ENCODE measurements at places on chromosomes 3 and 15.
A peak's percentile ranks its signal among the peaks of the same experiment; 100 is the strongest.

DNA sequence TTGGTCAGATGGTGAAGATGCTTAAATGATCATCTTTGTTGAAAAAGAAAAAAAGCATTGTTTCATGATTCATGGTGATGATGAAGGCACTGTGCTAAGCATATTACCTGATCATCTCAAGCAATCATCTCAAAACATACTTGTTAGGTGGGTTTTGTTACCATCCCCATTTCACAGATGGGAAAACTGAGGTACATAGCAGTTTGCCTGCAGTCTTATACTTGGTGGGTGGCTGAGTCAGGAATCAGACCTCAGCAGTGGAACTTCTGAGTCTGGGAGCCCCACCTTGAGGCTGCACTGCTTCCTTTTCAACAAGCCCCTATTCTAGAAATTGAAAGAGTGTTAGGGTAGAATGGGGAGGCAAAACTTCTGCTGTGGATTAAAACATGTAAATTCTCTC is 341.1 kb downstream of the THSD4 start:
- DNase-seq: no peak

DNA sequence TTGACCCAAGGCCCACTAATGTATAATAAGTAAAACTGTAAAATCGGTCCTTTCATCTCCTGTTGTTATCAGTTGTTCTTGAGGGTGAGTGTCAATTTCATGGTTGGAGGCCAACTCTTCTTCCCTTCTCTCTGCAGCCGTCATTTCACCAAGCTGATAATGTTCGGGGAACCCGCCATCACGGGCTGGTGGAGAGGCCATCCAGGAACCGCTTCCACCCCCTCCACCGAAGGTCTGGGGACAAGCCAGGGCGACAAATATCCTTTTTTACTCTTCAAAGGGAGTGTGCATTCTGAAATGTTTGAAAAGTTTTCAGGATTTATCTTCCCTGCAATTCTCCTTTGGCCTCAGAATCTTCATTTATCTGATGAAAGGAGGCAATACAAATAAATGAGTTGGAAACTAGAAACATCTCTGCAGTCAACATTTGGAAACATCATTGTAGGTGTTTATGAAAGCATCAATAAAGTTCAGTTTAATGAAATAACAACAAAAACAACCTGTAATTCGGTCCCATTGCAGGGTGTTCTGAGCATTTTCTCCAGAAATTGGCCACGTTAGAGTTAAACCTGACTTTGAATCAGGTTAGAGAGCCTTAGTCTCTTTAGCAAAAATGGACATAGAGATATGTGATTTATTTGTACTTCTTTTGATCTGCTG is 63.9 kb downstream of the CRTC3 start:
- no peak for DNase-seq

DNA sequence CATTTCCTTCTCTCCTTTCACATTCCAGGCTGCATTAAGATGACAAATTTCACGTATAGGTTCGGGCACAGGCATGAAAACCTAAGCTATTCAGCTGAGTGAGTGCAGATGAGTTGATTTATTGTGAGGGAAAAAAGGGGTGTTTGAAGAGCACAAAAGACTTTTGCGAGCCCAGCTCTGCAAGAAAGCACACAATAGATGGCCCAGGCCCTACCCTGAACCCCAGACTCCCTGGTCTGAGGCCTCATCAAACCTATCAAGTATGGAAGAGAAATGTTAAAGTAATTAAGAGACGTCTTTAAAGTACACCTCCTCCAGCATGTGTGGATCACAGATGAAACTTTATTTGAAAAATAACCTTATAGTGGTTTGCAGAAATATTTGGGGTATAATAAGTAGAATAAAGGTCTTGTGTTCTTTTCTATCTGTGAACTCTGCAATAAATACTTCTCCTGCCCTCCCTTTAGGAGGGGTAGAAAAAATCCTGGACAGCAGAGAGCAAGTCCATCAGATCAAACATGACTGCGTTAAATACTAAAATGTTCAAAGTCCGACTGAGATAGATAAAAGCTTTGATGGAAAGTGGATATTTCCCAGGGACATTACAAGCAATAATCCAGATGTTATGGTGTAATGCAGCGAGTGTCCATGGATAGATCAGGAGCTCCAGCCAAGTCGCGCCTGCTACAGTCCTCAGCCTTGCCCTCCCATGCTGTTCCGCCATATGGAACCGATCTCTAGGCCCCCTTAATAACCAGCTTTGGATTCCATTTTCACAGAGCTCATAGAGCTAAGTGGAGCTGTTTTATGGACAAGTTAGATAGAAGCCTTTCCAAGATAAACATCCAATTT is 121.5 kb downstream of the MCTP2 start:
- DNase-seq: no peak

DNA sequence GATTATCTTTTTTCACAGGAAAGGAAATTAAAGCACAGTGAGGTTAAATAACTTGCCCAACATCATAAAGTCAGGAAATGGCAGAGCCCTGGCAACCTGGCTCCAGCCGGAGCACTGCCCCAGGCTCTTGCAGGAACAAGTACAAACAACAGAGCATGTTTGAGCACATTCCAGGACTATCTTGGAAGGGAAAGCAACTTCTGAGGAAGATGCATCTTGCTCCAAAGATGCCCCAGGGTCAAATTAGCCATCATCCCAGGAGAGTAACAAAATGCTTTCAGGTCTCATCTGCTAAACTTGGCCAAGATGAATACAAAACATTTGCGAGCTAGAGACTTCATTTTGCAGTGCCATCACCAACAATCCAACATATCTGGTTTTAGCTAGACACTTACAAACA is 162.4 kb upstream of the LRRN1 start:
- no peak for DNase-seq

- DNase-seq: peak; percentile 88
Observed at GRCh38 chr3:88150371-88150770, 612 bp downstream of the C3orf38 start.

DNA sequence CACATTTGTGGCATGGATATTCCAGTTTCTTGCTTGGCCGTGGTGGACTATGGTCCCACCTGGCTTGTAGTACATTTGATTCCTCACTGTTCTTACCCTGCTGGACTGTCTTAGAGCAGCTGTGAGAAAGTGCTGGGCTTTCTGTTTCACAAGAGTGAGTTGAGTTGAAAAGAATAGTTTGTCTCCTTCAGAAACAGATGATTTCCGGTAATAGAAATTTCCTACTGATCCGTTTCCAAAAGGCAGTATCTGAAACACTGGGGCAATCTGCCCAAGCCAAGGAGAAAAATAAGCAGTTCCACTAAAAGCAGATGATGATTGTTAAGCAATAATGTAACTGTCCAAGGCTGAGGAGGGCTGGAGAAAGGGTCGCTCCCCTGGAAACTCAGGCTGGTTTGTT is 96.0 kb downstream of the SUCLG2 start:
- DNase-seq: no peak

- DNase-seq: peak; percentile 61
Observed at GRCh38 chr3:65402597-65402996, 636.1 kb downstream of the MAGI1 start.

DNA sequence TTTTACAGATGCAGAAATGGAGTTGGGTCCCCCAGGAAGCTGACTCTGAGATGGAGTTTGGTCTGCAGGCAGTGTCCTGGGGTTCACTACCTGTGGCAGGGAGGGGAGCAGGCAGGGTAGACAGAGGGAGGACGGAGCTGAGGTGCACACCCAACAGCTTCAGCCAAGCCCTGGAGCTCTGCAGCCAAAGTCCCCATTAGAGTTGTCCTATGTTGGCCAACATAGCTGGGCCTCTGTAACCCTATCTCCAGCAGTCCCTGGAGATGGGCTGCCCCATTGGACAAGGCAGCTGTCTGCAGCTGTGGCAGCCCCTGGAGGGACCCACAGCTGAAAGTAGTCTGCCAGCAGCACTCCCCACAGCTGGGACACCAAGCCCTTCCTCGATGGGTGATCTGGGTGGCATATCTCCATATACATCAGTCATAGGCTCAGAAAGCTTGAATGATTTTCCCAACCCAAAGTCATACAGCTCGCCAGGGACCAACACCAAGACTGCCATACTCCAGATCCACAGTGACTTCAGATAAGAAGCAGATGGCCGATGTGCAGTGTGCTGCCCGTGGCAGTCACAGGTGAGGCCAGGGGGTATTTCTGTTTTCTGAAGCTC is 31.9 kb downstream of the STARD5 start:
- no peak for DNase-seq

DNA sequence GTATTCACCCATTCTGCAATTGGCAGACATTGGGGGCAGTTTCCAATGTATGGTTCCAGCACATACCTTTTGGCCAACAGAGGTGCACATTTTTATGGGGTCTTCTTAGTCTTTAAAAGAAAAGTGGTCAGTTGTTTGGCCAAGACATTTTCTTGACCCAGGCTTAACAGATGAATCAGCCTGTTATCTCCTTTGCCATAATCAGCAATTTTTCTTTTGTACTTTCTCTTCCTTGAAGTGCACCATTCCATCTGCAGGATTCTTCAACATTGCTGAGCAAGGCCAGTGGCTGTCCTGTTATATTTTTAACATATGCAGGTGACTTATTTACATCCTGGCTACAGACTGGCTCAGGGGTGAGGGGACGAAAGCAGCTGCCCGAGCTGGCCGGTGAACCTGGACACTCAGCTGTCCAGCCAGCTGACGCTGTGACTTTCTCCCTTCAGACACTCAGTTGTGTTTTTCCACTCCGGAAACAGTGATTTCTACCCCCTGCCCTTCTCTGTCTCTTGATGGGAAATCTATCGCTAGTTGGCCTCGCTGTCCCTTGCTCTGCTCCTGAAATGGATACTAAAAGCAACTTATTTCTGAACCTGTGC is 96.5 kb upstream of the TNFAIP8L3 start:
- no peak for DNase-seq

- peak; percentile 82 for DNase-seq
Observed at GRCh38 chr3:128804017-128804810, 75.2 kb upstream of the ACAD9 start.

GRCh38 chr15:58770519-58770856 is 614 bp upstream of the MINDY2 start:
- peak; percentile 35 for DNase-seq

DNA sequence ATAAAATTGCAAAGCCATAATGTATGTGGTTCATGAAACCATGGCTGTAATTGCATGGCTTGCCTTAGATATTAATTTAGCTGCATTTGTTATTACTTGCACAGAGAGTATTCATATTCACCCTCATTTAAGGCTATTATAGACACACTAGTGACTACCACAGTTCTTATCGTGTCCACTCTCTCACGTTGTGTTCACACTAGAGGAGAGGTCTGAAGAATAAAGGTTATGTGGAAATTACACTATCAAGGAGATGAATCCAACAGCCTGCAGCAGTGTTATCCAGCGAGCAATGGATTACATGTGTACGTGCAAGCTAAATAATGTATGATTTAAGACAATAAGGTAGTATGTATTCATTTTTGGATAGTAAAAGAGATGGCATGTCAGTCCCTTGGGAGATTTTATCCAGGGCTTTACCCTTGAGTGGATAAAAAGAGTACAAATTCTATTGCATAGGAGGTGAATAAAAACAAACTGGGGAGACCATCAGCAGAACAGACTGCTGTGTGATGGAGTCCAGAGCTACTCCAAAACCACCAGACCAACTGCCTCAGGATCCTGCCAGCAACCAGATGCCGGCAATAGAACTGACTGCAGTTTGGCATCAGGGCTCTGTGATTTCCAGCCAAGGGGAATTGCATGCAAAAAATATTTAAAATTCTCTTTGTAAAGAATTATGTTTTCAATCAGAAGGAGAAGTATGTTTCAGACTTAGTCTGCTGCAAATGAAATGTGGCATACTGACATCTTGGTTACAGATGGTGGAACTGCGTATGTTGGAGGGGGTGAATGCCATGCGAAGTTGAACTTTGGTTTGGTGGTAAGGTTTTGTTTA is 146.6 kb downstream of the RBMS3 start:
- no peak for DNase-seq

DNA sequence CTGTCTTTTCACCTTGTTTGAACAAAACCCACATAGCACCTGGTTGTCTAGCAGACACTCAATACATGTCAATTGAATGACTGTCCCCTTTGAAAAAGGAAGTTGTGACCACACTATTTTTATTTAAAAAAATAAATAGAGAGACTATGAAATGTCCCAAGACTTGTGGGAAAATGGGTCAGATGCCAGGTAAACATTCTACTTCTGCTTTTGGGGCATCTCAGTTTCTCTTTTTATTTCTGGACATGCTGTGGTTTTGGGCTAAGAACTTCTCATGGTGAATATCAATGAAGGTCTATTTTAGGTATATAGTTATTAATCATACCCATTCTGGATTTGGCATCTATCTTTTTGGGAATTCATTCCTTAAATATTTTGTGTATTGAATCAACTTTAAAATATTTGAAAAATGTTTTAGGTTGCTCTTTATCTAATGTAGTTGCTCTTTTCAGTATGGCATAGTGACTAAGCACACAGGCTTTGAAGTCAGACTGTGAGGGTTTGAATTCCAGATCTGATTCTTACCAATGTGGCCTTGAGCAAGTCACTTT is 4.4 kb downstream of the TMEM45A start:
- DNase-seq: no peak

DNA sequence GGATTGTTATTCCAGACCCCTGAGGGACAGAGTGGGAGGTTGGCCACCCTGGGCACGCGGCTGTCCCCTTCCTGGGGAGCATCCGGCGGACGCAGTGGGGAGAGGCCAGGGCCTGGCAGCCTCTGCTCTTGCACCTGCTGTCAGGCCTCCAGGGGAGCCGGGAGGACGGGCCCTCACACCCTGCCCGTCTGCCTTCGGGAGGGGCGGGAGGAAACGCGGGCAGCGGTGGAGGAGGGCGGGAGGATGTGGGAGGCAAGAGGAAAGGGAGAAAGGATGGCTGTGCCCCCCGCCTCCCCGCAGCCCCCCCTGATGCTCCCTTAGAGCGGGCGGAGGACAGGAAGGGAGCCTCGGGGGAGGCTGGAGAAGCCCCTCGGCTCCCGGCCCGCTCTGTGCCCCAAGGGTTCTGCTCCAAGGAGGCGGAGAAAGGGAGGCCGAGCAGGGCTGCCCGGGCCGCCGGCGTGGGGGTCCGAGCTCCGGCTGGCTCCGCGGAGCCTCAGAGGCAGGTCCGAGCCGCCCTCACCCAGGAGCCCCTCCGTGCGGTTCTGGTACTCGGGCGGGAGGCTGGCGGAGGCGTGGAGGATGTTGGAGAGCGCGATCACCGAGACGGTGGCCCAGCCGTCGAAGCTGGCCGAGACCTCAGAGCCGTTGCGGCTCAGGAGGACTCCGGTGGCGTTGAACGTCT is 40.9 kb downstream of the MUC20 start:
- DNase-seq: no peak

DNA sequence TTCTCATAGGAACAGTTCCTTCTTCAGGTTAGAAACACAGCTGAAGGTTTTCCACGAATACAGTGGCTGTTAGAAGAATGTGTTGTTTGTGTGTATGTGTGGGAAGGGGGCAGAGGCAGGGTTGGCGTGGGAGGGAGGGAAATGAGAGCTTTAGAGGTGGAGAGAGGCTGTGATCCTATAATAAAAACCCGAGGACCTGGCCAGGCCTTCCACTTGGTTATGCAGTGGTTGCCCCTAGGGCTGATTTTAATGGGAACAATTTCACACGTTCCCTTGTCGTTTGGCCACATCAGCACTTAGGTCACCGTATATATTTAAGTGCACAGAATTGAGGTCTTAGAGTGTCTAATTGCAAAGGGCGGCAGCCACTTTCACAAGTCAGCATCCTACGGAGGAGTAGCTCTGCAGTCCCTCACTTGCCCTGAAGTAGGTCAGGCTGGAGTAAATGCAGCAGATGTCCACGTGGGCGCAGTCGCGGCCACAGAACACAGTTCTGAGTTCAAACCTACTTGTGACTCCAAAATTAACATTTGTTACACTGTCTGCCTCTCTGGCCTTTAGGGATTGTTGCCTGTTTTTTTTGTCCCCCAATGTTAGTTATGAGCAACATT is 85.6 kb downstream of the PDCD6IP start:
- DNase-seq: peak; percentile 15

- peak; percentile 30 for DNase-seq
Observed at GRCh38 chr3:126129398-126129891, 45.5 kb upstream of the SLC41A3 start.

- no peak for DNase-seq
Observed at GRCh38 chr3:128297401-128298138, 144.3 kb downstream of the EEFSEC start.

Data from suppressor macrophage treated with lipopolysaccharide for 1 hour (primary cell).